ENCODE measurements at places on chromosomes 4 and X. TPM values are rescaled to one million over a fixed set of nuclear protein-coding genes. Genes with fewer than 3 reads are reported as not detected.

Gene MAGEA4
- total RNA-seq = not detected

Gene NEXMIF
- 1.3 TPM for total RNA-seq

Gene GJB1
- total RNA-seq = not detected

- no peaks in the 10 kb centered on the region for H3K4me1 ChIP-seq
- no peak overlapping the region for H3K4me3 ChIP-seq
- no peak for DNase-seq
- H3K27ac ChIP-seq = no peak overlapping the region
Measured at GRCh38 chrX:28854637-28855036, 267.4 kb downstream of the IL1RAPL1 start.

- H3K4me1 ChIP-seq = peaks cover 2% of the 10 kb centered on the region
- no peak overlapping the region for H3K4me3 ChIP-seq
- peaks cover 4% of the 10 kb centered on the region for H3K36me3 ChIP-seq
Measured at GRCh38 chr4:150986085-150986484, 29.0 kb downstream of the LRBA start.

Gene CCDC160
- not detected for total RNA-seq

Gene SPANXC
- not detected for total RNA-seq

Gene ADGRL3
- not detected for total RNA-seq

DNA sequence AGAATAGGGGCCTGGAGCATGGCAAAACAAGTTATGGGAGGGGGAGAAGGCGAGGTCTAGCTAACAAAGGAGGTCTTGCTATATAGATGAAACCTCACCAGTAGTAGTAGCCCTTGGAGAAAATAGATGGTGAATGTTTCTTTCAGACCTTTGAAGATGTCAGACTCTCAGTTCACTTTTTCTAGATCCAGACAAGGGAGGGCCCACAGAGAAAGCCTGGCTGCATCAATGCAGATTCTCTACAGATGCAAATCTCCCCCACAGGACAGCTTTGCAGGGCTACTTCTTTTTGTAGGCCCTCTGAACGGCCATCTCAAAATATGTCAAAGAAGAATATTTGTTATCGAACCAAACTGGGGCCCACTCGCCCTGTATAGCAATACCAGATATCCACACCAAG lies 159.7 kb downstream of the ANK2 start:
- H3K4me3 ChIP-seq = no peak overlapping the region
- no peaks in the 10 kb centered on the region for H3K4me1 ChIP-seq
- H3K27me3 ChIP-seq = no peaks in the 10 kb centered on the region
- no peak overlapping the region for H3K27ac ChIP-seq
- no peaks in the 10 kb centered on the region for H3K36me3 ChIP-seq

DNA sequence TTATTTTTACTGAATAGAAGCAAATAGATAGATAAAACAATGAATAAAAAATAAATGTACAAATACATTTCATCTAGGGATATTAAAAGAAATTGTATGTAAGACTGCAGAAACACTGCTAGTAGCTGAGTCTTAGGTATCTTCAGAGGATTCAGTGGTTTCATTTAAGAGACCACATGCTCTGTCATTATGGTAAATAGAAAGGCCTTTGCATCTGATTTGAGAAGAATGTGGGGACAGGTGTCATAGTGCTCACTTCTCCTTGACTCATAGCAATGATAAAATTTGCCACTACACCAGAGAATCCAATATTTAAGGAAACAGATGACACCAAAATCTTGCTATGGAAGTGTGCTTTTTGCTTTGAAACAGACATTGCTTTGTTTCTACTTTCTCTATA lies 59.8 kb upstream of the PPP1R2C start:
- H3K4me1 ChIP-seq = no peaks in the 10 kb centered on the region
- H3K36me3 ChIP-seq = no peaks in the 10 kb centered on the region
- no peak for DNase-seq

GRCh38 chrX:100939333-100939732 lies 10.6 kb upstream of the XKRX start:
- H3K4me1 ChIP-seq = peaks cover 3% of the 10 kb centered on the region
- no peak overlapping the region for H3K4me3 ChIP-seq
- no peak for DNase-seq

Gene SORCS2
- not detected for total RNA-seq

GRCh38 chrX:128619490-128619889 lies 567.3 kb upstream of the ACTRT1 start:
- H3K36me3 ChIP-seq = no peaks in the 10 kb centered on the region
- H3K4me3 ChIP-seq = no peak overlapping the region
- H3K27me3 ChIP-seq = no peaks in the 10 kb centered on the region

DNA sequence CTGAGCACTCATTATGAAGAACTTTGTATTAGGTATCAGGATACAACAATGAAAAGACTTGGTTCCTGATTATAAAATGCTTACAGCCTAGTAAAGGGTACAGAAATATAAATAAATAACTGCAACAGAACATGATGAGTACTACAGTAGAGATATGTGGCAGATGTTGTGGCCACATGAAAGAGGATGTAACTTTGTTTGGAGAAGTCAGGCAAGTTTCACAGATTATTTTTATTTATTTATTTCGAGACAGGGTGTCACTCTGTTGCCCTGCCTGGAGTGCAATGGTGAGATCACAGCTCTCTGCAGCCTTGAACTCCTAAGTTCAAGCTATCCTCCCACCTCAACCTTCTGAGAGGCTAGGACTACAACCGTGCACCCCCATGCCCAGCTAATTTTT lies 15.8 kb upstream of the UBE2K start:
- H3K27ac ChIP-seq = no peak overlapping the region
- H3K4me3 ChIP-seq = no peak overlapping the region
- no peak for DNase-seq
- H3K36me3 ChIP-seq = no peaks in the 10 kb centered on the region
- no peaks in the 10 kb centered on the region for H3K27me3 ChIP-seq
- no peaks in the 10 kb centered on the region for H3K4me1 ChIP-seq

Measured in CD4-positive, alpha-beta T cell (primary cell).